Endothelial cell (in vitro differentiated cells): ENCODE measurements at places on chromosomes 2 and 18.
A peak's percentile ranks its signal among the peaks of the same experiment; 100 is the strongest.

DNA sequence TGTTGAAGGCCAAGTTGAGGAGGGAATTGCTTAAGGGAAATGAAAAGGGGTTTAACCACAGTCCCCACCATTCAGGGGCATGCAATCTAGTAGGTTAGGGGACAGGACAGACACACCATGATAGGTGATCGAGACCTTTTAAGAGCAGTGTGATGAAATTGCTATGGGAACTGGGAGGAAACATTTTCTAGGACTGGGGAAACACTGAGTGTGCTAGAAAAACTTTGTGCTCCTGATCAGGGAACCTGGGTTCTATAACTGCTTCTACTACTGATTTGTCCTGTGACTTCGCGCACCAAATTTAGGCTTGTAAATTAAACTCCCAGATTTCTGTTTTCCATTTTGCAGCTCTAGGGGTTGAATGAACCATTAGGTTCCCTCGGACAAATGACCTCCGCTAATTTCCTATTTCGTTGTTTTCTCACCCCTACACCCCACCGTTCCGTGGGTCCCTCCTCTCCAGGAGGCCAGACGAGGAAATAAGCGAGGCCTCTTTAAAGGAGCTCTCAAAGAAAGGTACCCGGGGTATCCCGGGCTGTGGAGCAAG is 371 bp upstream of the LCLAT1 start:
- no peak for DNase-seq

DNA sequence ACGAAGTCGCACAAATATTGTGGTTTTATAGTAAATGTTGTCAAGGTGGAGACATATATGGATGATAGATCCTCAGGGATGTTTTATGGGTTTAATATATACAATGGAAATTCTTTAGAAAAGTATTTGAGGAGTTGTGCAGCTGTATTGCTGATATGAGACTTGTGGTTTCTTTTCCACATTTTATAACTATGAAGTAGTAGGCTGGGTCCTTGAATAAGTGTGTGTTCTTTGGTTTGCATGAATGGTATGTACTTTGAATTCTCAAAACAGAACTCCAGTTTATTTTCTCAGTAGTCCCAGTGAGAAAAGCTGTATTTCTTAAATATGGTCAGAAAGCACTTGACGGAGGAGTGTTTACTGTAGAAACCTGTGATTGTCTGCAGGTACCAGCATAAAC is 42.4 kb downstream of the PLCL1 start:
- no peak for DNase-seq

GRCh38 chr2:48714245-48714644 is 41.3 kb downstream of the LHCGR start:
- DNase-seq: no peak

- no peak for DNase-seq
Measured at GRCh38 chr18:24540896-24541295, 80.5 kb downstream of the HRH4 start.

DNA sequence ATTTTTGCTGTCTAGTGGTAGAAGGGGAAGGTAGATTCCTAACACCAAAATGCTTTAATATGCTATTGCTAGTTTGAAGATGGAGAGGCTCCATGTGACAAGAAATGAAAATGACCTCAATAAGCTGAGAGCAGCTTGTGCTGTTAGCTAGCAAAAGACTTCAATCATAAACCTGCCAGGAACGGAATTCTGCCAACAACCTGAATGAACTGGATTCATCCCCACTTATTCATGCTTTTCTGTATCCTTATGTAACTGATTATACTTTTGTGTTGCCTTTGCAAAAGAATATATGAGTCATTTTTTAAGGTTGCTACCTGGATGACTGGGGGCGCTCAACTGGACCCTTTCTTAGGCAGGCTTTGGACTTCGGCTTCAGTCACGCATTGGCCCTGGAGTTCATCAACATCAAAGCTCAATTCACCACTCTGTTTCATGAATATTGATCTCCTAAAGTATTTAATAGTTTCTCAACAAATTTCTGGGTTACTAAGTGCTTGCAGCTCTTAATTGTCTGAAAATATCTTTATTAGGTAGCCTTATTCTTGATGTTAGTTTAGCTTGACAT is 97.5 kb upstream of the KCNJ3 start:
- DNase-seq: no peak

- peak; percentile 66 for DNase-seq
Measured at GRCh38 chr2:11692966-11693521, 23.0 kb upstream of the NTSR2 start.

- DNase-seq: peak; percentile 66
Measured at GRCh38 chr2:102975996-102976975, 214.5 kb downstream of the TMEM182 start.
